ENCODE measurements at places on chromosomes 16 and 17.

DNA sequence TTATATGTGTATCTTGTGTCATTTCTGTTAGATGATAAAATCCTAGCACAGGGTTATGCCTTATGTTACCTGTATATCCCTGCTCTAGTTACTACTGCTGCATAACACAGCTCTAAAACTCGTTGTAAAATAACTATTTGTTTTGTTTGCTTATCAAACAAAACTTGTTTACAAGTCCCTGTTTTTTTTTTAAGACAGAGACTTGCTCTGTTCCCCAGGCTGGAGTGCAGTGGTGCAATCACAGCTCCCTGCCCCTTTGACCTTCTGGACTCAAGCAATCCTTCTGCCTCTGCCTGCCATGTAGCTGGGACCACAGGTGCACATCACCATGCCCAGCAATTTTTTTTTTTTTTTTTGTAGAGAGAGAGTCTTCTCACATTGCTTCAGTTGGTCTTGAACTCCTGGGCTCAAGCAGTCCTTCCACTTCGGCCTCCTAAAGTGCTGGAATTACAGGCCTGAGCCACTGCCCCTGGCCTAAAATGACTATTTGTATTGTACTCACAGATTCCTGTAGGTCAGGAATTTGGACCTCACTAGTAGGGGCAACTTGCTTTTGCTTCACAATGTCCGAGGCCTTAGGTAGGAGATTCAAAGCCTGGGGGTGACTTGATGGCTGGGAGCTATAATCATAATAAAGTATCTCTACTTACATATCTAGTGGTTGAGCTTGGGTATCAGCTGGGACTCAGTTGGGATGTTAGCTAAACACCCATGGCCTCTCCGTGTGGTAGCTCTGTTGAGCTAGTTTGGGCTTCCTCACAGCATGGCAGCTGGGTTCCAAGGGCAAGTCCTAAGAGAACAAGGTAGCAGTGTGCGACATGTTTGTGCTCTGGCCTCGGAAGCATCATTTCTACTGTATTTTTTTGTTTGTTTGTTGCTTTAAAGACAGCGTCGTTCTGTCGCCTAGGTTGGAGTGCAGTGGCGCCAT lies 12.6 kb downstream of the DUSP14 start:
- no peak for DNase-seq

GRCh38 chr17:57458718-57459285 lies 202.5 kb downstream of the MSI2 start:
- no peak for DNase-seq

- DNase-seq, result peak; percentile 90
Measured at GRCh38 chr17:68455901-68456338, 1.4 kb downstream of the WIPI1 start.

GRCh38 chr17:43169561-43170139 lies 1.4 kb upstream of the NBR1 start:
- no peak for DNase-seq

DNA sequence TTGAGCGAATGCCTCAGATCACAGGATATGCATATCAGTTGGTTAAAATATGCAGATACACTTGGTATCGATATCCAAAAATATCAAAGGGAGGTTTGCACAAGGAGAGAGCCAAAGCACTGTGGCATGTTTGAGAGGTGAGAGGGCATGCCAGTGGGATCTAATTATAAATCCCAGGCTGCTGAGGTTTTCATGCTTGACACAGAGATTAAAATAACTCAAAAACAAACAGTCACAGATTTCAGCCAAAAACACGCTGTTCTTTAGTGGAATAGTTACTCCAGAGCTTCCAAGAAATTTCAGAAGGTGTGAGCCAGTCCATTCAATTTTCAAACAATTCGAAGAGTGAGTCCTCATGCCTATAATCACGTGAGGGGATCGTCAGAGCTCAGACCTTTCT lies 477.9 kb downstream of the SOX9 start:
- DNase-seq, result no peak

DNA sequence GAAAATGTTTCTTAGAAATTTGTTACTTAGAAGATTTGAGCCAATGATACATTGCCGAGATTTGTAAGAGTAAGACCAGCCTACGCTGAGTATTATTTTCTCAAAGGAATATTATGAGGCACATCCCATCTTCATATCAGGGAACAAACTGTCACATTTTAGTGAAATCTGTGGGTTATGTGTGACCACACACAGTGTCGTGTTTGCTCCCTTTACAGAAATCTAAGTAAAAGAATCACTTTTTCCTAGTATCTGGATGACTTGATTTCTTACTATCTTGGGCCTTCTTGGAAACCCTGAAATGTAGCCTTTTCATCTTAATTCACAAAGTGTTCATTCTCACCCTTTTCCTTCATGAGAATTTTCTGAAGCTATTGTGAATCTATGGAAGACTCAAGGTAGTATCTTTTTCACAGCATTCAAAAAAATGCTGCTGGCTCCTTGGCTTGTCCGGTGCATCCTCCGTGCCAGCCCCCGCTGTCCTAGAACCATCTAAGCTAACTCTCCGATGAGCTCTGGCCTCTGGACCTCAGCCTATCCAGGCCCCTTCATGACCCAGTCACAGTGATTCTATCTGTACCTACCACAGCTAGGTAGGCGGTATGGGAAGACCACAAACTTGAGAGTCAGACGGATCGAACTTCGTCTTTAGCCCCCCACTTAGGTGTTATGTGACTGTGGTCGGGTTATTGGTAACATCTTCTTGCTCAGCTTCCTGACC lies 524.3 kb downstream of the MAF start:
- no peak for DNase-seq

- no peak for DNase-seq
Measured at GRCh38 chr17:29073520-29073919, 30.6 kb downstream of the PIPOX start.

DNA sequence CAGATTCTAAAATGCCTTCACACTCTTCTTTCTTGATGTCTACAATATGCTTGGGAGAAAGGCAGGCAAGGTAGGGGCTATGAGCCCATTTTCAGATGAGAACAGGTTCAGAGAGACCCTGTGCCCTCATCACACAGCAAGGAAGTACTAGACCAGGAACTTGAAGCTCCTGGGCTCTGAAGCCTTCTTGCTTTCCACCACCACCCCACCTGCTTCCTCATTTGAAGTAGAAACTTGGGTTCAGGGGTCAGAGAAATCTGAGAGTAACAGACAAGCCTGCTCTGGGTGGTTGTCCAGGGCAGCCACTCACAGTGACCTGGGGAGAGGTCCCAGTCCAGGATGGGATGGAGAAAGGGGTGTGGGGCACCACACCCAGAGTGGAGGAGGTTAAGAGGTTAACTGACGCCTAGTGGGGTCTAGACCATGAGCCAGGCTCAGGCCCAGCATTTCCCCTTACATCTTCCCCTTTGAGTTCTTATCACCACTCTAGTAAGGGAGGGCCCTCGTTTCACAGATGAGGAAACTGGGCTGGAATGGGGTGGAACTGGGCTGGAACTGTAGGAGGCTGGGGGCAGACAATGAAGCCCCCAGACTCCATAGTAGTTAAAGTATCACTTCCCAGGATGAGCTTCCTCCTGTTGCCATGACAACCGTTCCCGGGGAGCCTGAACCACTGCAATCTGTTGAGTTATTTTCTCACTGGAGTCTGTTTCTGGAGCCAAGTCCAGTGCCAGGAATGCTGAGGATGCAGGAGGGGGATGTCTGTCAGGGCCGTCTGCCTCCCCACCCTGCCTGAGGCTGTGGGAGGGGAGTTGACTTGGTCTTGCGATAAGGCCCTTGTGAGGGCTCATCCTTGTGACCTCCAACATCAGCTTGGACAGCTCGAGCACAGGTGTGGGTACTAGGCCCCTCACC lies 16.2 kb upstream of the PHF12 start:
- DNase-seq, result no peak

- no peak for DNase-seq
Measured at GRCh38 chr17:1561420-1562175, 994 bp downstream of the PITPNA start.

GRCh38 chr17:58370309-58370708 lies 18.3 kb upstream of the SUPT4H1 start:
- DNase-seq, result no peak

- no peak for DNase-seq
Measured at GRCh38 chr17:18877104-18877645, 19.2 kb downstream of the PRPSAP2 start.

- DNase-seq, result no peak
Measured at GRCh38 chr16:12497526-12497925, 306.2 kb downstream of the CPPED1 start.

DNA sequence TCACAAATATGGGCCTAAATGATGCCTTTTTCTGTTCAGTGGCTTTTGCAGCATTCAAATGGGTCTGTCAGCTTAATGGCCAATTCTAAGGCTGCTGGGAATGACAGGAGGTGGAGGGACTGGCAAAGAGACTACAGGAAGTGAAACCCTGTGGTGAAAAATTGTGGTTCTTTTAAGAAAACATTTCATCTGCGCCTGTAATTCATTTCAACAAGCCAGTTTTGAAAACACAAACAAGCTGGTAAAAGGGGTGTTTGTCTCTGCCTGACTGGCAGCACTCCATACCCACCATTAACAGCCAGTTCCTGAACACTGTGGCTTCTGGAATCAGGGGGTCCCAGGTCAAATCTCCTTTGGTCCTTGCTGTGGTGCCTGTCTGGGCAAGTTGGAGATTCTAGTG lies 3.6 kb upstream of the KDM8 start:
- no peak for DNase-seq

GRCh38 chr16:22743401-22743800 lies 70.6 kb upstream of the HS3ST2 start:
- DNase-seq, result no peak

DNA sequence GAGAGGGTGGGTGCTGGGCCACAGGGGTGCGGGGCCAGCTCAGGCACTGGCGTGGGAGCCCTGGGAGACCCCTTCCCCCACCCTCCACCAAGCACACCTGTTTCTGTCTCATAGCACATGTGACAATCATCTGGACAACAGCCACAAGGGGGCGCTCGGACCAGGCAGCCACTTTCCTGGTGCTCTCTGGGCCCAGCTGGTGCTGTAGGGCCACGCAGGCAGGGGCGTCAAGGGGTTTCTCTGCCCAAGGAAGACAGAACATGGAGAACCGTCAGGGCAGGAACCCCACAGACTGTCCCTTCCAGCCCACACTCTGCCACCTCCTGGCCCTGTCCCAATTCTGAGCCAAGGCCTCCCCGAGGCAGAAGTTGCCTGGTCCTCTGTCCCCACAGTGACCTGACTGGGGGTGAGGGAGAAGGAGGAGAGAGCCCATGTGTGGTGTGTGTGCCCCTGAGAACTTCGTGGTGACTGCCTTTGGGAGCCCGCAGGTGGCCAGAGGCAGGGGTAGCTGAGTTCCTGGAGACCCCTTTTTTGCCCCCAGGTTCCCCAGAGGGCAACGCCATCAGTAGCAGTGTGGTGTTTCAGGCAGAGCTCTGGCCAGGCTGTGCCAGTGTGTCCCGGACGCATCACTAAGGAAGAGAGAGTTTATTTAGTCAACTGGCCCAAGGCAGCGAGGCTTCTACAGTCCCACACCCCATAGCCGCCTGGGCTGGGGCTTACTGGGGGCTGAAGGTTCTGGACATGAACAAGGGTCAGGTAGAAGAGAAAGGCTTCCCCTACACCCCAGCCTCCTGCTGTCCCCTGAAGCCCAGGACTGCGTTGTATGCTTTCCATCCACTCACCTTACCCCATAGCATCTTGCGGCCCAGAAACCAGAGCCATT lies 3.1 kb upstream of the SETD6 start:
- no peak for DNase-seq

DNA sequence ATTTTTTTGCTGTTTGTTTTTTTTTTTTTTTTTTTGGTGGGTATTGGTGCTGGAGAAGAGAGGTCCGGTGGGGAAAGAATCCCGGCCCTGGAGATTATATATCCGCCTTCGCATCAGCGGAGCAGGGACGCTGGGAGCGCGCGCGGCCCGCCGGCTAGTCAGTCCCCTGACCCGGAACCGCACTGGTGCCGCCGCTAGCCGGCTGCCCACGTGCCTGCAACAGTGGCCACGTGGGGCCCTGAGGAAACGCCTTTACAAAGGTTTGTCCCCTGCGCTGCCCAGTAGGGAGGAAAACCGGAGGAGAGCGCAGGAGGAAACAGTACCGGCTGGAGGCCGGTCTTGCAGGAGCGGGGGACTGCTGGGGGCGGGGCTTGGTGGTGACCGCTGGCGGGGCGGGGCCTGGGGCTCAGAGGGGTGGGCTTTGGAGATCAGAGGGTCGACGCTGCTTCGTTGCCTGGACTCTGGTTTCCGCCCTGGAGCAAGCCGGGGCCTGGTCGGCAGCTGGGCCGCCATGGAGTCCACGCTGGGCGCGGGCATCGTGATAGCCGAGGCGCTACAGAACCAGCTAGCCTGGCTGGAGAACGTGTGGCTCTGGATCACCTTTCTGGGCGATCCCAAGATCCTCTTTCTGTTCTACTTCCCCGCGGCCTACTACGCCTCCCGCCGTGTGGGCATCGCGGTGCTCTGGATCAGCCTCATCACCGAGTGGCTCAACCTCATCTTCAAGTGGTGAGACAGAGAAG lies at the start of gene G6PC3:
Gene G6PC3 (plus strand): TSS at position 281 of the 743 bp plus-strand sequence. CDS start 231 bp downstream, at position 512.
- peak; percentile 90 for DNase-seq

GRCh38 chr17:5509482-5509881 lies 23.1 kb downstream of the MIS12 start:
- no peak for DNase-seq

DNA sequence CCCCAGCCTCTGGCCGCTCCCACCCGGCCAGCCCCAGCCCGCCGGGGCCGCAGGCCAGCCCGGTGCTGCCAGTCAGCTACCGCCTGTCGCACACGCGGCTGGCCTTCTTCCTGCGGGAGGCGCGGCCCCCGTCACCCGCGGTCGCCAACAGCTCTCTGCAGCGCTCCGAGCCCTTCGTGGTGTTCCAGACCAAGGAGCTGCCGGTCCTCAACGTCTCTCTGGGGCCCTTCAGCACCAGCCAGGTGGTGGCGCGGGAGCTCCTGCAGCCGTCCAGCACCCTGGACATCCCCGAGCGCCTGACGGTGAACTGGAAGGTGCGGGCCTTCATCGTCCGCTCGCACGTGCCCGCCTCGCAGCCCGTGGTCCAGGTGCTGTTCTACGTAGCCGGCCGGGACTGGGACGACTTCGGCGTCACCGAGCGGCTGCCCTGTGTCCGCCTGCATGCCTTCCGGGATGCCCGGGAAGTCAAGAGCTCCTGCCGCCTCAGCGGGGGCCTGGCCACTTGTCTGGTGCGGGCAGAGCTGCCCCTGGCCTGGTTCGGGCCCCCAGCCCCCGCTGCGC lies 46.8 kb downstream of the TMEM132E start:
- DNase-seq, result no peak

- DNase-seq, result no peak
Measured at GRCh38 chr17:76644995-76645394, 1.4 kb upstream of the ST6GALNAC1 start.

- DNase-seq, result no peak
Measured at GRCh38 chr17:9643611-9644010, 1.7 kb upstream of the USP43 start.
